ENCODE measurements at places on chromosomes 1 and 21.
A peak's percentile ranks its signal among the peaks of the same experiment; 100 is the strongest.

- no peak for DNase-seq
Measured at GRCh38 chr1:108016451-108016920, 51.5 kb upstream of the VAV3 start.

GRCh38 chr21:25396135-25396711 is 211.1 kb downstream of the MRPL39 start:
- peak; percentile 21 for DNase-seq

GRCh38 chr1:1687846-1688245 is 4.7 kb downstream of the SLC35E2B start:
- no peak for DNase-seq

GRCh38 chr1:159554696-159555095 is 18.9 kb upstream of the OR10J5 start:
- DNase-seq: no peak

GRCh38 chr1:91018006-91018405 is 3.8 kb downstream of the ZNF644 start:
- DNase-seq: no peak

GRCh38 chr1:201573923-201574322 is 35.0 kb downstream of the NAV1 start:
- no peak for DNase-seq

- DNase-seq: no peak
Measured at GRCh38 chr1:204466416-204467405, 27.9 kb downstream of the PIK3C2B start.

GRCh38 chr1:119635811-119636390 is 12.2 kb downstream of the ZNF697 start:
- DNase-seq: no peak

DNA sequence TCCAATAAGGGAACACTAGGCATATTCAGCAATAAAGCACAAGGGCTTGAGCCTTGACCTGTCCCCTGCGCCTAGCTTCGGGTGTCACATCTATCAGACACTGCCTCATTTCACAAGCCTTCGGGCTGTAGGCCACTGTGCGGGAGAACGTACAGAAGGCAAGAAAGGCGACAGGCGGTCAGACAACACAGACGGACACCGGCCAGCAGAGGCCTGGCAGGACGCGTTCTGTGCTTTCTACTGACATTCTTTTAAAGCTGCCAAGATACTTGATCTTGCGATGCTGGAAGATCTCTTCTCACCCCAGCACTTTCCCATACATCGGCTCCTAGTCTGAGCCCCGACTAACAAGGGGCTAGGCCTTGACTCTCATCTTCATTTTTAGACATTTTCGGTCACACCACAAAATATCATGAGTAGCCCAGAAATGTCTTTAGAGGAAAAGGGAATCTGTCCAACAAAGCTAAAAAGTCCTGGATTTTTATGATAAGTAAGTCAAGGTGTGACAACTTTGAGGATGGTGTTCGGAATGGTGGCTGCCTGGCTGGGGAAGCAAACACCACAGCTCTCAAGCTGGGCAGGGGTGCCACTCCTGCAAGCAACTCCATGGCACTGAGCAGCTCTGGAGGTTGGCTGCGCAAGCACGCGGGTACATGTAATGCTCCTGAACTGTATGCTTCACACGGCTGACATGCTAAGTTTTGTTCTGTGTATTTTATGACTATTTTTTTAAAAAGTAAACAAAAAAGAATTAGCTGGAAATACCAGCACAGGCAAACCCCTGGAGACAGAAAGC is 18.7 kb downstream of the RIPK4 start:
- no peak for DNase-seq

DNA sequence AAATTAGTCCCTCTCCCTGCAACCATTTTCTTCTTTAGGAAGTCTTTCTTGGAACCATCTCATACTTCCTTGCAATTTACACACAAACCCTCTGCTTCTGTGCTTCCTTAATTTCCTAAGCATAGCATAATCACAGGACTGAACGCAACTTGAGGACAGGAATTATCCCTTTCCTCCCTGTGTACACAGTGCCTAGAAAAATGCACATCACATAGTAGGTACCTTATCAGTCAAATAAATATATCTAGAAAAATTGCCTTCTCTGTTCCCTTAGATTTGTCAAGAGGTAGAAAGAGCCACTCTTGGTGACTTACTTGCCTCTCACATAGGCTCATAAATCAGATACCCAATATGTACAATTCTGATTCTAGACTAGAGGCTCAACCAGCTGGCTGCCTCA is 4.9 kb downstream of the ASPM start:
- DNase-seq: no peak

DNA sequence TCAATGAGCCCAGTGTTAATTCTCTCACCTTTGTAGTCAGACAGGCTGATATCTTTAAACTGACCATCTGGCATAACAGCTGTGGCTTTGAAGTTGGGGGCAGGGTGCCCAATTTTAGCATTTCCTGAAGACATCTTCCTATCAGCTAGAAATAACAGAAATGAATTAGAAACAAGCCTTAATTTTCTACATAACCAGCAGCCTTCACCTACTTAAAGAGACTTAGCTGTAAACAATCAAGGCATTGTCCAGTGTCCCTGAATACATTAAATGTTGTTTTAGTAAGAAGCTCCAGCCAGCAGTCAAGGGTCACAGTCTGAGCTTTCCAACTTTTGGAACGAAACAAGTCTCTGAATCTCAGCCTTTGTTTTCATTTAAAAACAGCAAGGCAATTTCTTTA is 2.8 kb downstream of the PRDX1 start:
- no peak for DNase-seq

GRCh38 chr1:7508052-7508933 is 262.8 kb upstream of the VAMP3 start:
- no peak for DNase-seq

GRCh38 chr1:3590951-3591865 is 20.1 kb downstream of the MEGF6 start:
- no peak for DNase-seq

- DNase-seq: no peak
Measured at GRCh38 chr1:231643071-231643934, 16.7 kb downstream of the DISC1 start.

DNA sequence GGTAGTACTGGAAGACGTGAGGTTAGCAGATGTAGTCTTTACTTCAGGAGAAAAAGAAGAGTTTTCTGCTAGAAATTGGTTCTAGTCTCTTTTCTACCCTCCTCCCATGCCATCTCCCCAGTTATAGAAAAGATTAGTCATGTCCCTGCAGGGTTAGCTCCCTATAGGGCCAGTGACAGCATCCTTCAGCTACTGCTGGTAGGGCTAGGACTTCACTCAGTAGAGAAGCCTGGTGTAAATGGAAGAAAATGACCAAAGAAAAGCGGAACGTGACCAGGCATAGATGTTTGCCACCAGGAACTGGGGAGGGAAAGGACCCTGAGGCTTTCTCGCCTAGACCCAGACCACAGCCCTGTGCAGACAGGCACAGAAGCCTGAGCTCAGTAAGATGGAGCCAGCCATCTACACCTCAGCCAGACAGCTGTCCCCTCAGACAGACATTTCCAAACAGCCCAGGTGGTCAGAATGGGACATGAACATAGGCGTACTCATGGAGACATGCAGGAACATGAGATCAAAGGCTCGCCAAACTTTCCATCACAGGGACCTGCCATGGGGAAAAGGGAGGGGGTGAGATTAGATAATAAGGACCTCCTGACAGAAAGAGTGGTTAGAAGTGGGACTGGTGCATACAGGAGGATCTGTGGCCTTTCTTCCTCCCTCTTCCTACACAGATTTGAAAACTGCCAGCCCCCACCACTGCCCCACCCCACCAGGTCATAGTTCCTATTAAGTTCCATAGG is 23.5 kb upstream of the SLAMF9 start:
- DNase-seq: no peak

GRCh38 chr1:170067253-170067819 is 7.2 kb downstream of the KIFAP3 start:
- no peak for DNase-seq

- DNase-seq: no peak
Measured at GRCh38 chr21:16455978-16456377, 726.2 kb downstream of the USP25 start.

GRCh38 chr1:47576758-47577115 is 138.9 kb downstream of the FOXD2 start:
- no peak for DNase-seq

DNA sequence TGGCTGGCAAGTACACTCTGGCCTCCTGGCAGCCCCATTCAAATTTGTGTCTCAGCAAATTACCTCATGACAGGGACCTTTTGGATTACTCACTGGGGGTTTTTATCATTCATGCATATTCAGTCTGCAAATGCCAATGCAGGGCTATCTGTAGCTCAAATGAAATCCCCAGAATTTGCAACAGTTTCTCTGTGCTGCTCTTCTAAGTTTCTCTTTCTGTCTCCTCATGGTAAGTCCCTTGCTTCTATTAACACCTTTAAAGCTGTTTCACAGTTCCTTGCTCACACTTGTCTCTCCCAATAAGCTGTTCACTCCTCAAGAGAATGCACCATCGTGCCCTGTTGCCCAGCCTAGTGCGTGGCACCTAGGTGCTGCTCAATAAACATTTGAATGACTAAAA is 3.3 kb upstream of the FAM78B start:
- no peak for DNase-seq

- no peak for DNase-seq
Measured at GRCh38 chr1:12618661-12618964, 603 bp upstream of the DHRS3 start.

GRCh38 chr1:94105957-94106529 is 14.9 kb downstream of the ABCA4 start:
- DNase-seq: no peak

- DNase-seq: no peak
Measured at GRCh38 chr1:238265866-238266265, 375.1 kb upstream of the ZP4 start.
